ENCODE measurements at places on chromosomes 5 and 9. TPM values are rescaled to one million over a fixed set of nuclear protein-coding genes. Genes with fewer than 3 reads are reported as not detected.

- no peaks in the 10 kb centered on the region for H3K27me3 ChIP-seq
- DNase-seq, result no peak
- H3K4me1 ChIP-seq, result peaks cover 3% of the 10 kb centered on the region
- no peak overlapping the region for H3K4me3 ChIP-seq
- H3K36me3 ChIP-seq, result no peaks in the 10 kb centered on the region
Observed at GRCh38 chr5:142287096-142287972, 37.5 kb downstream of the SPRY4 start.

DNA sequence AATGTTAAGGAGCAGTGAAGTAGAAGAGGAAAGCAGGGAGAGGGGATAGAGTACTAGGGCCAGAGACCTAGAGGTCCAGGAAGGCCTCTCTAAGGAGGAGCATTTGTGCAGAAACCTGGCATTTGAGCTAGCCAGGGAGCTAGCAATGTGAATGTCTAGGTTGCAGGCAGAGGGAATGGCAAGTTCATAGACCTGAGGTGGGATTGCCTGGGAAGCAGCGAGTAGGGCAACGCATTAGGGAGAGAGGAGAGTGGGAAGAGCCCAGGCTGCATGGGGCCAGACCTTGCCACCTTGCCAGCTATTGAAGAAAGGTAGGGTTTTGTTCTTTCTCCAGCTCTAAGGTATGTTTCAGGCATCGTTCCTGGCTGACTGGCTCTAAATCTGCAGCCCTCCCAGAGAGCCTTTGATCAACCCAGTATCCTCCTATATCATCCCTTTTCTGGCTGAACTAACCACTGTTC is 54.0 kb downstream of the SLC22A5 start:
- no peak for DNase-seq
- peak overlapping the region; percentile 78 for H3K27ac ChIP-seq
- no peaks in the 10 kb centered on the region for H3K27me3 ChIP-seq
- H3K36me3 ChIP-seq, result no peaks in the 10 kb centered on the region
- no peak overlapping the region for H3K4me3 ChIP-seq

Gene LRRC14B
- total RNA-seq, result not detected

Gene FOXD4
- 0.55 TPM for total RNA-seq

All from sigmoid colon (tissue), 7 donors.